Cerebellar nuclear complex (tissue), 1 donor: ENCODE measurements at places on chromosomes 12 and 14.

GRCh38 chr12:83461336-83461935 is 774.7 kb downstream of the TMTC2 start:
- DNase-seq, result no peak

DNA sequence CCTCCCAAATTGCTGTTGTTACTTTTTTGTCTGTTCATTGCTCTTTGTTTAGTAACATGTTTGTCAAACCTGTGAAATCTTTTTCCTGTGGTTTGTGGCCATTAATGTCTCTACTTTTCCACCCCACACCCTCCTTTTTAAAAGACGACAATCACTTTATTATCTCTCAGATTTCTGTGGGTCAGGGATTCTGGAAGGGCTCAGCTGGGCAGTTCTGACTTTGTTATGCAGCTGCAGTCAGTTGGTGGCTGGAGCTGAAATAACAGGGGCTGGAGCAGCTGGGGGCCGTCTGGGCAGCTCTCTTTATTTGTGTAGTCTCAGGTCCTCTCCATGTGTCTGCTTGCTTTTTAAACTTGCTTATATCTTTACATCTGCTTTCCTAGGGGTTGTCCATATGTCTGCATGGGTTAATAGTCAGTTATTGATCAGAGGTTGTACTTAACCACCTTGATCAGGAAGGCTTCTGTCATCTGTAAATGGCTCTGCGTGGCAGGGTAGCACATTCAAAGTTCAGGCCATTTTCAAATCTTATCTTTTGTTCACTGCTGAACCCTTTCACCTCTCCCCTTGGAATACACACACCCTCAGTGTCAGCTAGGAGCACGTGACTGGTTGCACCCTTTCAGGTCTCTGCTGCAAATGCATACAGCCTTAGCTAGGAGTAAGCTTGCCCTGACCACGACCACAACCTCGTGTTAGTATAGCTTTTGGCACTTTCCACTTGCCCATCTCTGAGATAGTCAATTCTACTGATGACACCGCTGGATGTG is 27.9 kb downstream of the BORCS5 start:
- no peak for DNase-seq

GRCh38 chr12:13229504-13229903 is 33.0 kb downstream of the EMP1 start:
- DNase-seq, result no peak

GRCh38 chr12:103441437-103442181 is 54.2 kb downstream of the C12orf42 start:
- DNase-seq, result no peak

DNA sequence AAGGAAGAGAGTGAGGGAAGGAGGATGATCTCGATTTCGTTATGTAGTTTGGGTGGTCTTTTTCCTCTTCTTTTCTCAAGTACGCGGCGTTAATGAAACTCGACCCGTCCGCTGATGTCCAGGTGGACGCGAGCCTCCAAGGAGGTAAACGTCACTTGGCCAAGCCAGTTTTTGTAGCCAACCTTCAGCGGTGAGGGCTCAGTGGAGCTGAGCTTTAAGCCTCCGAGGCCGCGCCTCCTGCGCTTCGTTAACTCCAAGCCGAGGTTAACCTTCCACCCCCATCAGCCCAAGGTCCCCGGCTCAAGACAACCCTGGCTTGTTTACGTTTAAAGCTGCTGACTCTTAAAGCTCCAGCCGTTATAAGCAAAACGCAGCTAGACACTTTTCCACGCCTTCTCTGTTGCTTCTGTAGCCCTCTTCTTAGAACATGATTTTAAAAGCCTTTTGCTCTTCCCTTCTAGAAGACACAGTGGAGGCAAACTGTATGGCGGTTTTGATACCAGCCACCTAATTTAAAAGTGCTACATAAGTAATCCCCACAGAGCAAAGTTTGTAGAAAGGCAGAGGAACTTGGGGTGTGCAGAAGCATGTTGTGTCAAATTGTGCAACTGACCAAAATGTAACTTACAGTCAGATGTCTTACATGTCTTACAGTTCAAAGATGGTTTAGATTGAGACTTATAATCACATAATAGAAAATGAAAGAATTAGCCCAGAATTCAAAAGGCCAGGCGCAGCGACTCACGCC is 923 bp upstream of the ITPR2 start:
- DNase-seq, result no peak

DNA sequence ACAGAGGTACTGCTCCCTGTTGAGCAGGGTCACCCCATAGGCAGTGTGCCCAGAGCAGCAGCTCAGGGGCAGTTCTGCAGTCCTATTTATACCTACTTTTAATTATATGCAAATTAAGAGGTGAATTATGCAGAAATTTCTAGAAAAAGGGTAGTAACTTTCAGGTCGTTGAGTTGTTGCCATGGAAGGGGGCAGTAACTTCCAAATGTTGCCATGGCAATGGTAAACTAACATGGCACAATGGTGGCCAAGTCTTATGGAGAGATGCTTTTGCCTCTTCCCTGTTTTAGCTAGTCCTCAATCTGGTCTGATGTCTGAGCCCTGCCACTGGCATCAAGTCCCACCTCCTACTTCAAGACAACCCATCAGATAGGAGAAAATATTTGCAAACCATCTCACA is 30.4 kb upstream of the P2RX7 start:
- DNase-seq, result no peak

- DNase-seq, result no peak
These were observed 204.6 kb upstream of the PLXNC1 start for GRCh38 chr12:93943780-93944179.

DNA sequence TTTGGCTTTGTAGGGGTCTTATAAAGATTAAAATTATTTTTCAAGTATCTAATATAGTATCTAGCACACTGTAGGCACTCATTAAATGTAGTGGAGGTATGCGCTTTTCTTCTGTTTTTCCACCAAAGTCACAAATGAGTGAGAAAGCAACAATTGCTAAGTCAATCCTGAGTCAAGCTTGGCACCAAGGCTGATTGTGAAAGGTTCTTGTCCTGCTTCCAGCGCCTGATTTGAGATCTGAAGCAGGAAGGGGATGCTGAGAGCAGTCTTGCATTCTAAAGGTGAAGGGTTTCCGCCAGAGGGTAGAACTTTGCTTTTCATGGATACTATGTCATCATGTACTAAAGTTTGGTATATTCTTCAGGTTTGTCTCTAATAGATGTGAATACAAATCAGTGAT is 64.9 kb upstream of the DAAM1 start:
- no peak for DNase-seq

- DNase-seq, result no peak
These were observed 36.3 kb upstream of the STK38L start for GRCh38 chr12:27207615-27208413.

DNA sequence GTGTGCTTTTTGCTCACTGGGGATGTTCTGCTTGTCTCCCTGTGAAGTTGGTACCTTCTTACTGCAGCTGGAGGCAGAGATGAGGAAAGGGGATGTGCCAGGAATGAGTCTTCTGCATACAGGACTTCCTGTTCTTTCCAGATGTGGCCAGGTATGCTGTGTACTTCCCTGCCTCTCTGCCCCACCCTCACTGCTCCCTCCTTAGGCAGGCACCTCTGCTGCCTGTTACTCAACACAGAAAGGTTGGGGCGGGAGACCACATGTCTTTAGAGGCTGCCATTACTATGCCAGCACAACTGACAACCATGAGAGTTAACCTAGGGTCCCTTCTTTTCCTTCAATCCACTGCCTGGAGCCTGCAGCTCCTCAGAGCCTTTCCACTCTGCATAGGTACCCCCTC is 2.0 kb upstream of the OAS3 start:
- no peak for DNase-seq

- no peak for DNase-seq
These were observed 44.0 kb upstream of the EIF5 start for GRCh38 chr14:103290056-103290455.

DNA sequence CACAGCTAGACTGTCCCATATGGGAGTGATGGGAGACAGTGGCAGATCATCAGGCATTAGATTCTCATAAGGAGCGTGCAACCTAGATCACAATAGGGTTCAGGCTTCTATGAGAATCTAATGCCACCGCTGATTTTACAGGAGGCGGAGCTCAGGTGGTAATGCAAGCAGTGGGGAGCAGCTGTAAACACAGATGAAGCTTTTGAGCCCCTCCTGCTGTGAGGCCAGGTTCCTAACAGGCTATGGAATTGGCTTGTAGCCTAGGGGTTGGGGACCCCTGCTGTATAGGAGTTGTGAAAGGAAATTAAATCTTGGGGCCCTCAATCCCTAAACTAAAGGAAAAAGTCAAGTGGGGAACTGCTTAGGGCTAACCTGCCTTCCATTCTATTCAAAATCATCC is 29.6 kb downstream of the ADIPOR2 start:
- DNase-seq, result no peak

- DNase-seq, result no peak
These were observed 5.9 kb downstream of the SPTLC2 start for GRCh38 chr14:77610553-77610952.

- DNase-seq, result no peak
These were observed 17.8 kb downstream of the CCDC92 start for GRCh38 chr12:123954647-123955350.
